Activated naive CD4-positive, alpha-beta T cell (primary cell): ENCODE measurements at places on chromosomes 2 and 18.
A peak's percentile ranks its signal among the peaks of the same experiment; 100 is the strongest.

DNA sequence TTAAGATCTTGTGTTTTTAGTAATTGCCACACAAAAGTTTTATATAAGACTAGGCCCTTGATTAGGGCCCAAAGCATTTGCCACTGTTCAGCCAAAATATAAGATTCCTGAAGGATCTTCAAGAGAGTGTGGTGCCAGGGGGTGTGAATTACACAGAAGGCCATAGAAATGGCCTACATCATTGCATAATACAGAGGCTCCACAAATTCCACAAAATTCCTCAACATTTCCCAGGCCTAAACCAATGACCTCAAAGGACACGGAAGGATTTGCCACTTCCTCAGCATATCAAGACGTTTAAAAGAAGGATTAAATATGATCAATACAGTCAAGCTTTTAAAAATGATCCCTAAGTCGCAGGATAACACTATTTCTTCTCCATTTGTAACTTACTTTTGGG is 24.1 kb downstream of the COL6A3 start:
- DNase-seq, result no peak

DNA sequence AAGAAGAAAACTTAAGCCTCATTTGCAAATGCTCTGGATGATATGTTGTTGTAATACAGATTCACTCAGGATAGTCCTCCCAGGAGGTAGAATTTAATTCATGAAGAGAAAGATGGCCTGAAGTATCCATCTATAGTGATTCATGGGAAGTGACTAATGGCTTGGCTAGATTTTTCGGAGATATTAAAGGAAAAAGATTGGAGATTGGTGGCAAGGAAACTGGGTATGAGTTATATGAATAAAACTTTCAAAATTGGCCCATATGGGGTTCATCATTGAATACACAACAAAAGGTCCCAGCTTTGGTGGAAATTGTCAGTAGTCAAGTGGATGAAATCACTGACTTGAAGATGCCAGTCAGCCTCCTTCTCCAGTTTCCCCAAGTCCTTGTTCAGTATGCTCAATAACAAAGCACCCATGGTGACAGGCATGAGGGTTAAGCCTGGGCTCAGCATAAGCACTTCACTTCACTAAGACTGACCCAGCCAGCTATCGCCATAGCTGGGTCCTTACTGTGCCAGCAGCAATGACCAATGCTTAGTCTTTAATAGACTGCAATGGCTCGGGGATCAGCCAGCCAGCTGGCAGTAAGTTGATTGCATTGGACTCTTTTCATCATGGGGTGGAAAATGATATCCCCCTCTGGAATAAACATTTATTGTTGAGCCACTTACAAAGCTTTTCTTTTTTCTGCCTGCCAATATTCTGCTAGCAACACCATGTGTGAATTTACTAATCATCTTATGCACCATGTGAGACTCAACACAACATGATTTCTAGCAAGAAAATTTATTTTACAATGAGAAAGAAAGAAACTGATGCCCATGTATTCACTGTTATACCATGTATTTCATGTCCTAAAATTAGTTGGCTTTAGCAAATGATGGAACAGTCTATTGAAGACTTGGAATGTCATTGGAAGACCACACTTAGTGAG is 176.6 kb upstream of the TACR1 start:
- DNase-seq, result no peak

GRCh38 chr18:52054324-52054723 is 285.7 kb upstream of the DCC start:
- DNase-seq, result no peak

GRCh38 chr2:127025359-127026166 is 81.4 kb downstream of the BIN1 start:
- DNase-seq, result peak; percentile 67

- no peak for DNase-seq
These were observed 47.0 kb downstream of the COBLL1 start for GRCh38 chr2:164794432-164795231.

- no peak for DNase-seq
These were observed 38.1 kb upstream of the LBH start for GRCh38 chr2:30193104-30193681.

DNA sequence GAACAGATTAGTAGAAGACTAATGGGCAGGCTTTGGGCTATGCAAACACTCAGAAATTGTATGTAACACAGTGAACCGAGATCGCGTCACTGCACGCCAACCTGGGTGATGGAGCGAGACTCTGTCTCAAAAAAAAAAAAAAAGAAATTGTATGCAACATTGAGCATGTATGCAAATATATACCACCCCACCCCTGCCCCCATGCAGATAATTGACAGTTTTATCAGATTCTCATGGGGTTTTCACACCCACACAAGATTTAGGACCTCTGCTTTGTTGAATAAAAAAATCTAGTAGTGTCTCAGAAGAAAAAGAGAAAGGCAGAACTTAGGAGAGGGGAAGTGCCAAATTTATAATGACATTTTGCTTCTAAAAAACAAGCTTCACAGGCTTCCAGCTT is 131.6 kb upstream of the FN1 start:
- DNase-seq, result no peak

DNA sequence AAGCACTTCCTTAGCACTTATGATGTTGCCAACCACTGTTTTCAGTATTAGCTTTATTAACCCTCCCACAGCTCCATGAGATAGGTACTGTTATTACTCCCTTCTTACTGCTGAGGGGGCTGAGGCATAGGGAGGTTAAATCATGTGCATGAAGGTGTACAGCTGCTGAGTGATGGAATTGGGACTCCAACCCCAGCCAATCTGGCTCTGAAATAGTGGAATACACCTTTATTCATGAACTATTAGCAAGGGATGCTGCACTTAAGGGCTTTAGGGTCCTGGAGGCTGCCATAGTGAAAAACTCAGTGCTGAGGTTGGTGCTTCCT is 19.2 kb downstream of the SMARCAL1 start:
- no peak for DNase-seq

GRCh38 chr2:63465633-63466032 is 122.6 kb downstream of the WDPCP start:
- no peak for DNase-seq

DNA sequence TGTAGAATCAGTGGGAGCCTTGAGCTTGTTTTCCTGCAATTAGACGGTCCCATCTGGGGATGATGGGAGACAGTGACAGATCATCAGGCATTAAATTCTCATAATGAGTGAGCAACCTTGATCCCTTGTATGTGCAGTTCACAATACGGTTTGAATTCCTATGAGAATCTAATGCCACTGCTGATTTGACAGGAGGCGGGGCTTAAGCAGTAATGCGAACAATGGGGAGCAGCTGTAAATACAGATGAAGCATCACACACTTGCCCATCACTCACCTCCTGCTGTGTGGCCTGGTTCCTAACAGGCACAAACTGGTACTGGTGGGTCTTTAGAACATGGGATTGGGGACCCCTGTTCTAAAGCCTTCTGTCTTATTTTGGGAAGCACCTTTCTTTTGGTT is 17.9 kb upstream of the NYAP2 start:
- DNase-seq, result no peak

DNA sequence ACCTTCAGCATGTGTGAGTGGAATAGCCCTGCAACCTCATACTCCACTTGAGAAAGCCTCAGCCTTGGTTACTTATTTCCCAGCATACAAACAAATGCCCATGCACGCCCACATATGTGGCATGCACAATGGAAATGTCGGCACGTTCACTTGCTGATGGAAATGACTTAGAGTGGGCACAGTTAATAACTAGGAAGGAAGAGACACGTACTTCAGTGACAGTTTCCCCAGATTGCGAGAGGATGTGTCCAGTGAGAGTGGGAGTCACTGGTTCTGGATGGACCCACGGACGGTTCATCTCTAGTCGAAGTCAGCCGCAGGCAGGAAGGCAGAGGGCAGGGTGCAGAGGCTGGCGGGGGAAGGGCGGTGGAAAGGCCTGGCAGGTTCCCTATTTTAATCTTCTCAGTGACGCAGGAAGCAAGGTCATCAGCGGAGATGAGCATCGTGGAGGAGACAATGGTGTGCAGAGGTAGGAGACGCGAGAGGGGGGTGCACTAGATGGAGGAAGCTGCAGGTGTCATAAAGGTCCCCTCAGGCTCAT is 350.7 kb upstream of the MYT1L start:
- no peak for DNase-seq

- DNase-seq, result no peak
These were observed 23.3 kb upstream of the FOSL2 start for GRCh38 chr2:28369358-28369757.

DNA sequence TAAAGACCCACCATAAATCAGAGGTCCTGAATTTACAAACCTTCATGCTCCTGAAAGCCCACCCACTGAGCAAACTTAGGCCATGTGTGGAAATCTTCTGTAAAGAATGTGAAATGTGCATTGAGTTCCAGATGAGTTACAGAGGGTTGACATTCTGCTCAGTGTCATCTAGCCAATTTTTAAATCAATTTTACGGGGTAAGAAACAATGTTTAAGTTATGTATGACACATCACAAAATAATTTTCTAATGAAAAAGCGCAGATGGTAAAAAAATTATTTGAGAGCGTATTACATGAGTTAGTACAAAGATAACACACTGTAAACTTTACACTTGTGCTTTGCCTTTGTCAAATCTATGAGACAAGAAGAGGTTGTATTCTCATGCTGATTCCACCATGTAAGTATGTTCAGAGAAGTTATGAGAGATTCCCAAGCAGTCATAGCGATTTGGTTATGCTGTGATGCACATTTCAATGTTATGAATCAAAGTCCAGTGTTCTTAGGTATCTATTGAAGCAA is 446.3 kb downstream of the ADCYAP1 start:
- DNase-seq, result no peak
